ENCODE measurements at places on chromosomes 2 and 18.

GRCh38 chr2:43265001-43265400 lies 38.6 kb upstream of the ZFP36L2 start:
- DNase-seq = no peak

DNA sequence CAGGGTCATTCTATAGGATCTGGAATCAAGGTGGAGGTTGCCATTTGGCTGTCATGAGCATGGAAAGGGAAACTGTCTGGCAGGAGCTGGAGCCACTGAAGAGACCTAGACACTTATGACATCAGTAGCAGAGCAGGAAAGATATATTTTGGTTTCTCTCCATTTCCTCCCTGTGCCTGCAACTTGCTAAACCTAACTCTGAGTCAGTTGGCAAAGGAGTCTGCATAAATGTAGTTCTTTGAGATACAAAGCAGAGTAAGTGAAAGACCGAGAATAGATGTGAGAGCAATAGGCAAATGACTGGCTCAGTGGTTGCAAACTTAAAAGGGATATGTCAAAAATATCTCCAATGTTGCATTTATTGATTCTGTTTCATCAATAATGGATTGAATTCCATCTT lies 757.7 kb downstream of the KCNJ3 start:
- DNase-seq = no peak

GRCh38 chr2:132991471-132992045 lies 321.6 kb upstream of the LYPD1 start:
- no peak for DNase-seq

DNA sequence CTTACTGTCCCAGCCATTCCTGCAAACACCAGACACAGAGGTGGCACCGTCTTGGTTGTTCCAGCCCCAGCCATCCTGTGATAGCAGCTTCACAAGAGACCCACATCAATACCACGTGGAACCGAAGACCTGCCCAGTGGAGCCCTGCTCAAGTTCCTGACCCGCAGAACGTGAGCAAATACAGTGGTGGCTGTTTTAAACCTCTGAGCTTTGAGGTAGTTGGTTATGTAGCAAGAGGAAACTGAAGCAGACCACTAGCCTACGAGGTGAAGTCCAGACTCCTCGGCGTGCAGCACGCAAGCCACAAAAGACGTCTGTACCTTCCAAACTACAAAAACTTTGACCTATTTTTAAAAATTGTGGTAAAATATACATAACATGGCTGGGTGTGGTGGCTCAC lies 96.1 kb upstream of the ODC1 start:
- DNase-seq = no peak

DNA sequence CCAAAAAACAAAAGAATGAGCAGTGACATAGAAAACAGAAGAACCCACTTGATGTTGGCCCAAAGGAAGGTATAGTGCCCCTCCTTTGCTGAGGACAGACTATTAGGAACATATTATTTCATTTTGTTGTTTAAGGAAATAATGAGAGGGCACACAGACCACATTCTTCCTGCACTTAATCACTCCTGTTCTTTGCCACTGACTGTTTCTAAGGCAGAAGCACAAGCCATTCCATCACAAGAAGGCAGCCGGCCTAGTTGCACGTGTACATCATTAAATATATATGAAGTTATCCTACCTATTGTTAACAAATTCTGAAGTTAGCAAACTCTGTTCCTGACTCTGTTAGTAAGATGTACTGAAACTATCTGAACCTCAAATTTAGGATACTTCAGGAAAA lies 110.0 kb downstream of the LNPK start:
- DNase-seq = no peak

DNA sequence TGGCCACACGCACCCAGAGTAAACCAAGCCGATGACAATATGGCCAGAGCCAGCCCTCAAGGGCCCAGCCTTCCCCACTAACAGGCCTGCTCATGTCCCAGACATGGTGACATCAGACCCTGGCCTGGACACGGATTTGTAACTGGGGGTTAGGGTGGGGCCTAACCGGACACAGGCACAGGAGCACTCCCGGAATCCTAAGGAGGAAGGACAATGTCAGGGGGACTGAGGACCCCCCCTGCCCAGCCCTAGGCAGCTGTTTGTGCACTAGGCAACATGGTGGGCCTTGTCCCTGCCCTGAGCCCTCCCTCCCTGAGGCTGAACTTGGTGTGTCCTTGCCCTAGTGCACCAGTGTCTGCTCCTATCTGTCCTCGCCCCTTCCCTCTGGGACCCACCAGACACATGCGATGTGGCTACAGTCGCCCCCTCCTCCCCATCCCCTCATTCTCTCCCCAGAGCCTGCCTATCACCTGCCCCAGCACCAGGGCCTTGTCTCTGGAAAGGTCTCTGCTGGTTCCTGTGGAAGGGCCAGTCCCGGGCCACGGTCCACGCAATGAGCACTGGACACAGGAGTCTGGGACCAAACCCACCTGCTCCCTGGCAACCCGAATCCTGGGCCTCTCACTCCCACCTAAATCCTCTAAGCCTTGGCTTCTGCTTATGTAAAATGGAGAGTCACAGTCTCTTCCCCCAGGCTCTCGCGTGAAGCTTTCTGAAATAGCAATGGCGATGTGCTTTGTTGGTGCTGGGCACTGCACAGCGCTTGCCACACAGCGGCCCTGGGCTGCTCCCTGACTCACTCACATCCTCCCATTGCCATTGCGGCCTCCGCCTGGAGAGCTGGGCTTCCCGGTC lies 76.5 kb upstream of the RAB6C start:
- DNase-seq = no peak

DNA sequence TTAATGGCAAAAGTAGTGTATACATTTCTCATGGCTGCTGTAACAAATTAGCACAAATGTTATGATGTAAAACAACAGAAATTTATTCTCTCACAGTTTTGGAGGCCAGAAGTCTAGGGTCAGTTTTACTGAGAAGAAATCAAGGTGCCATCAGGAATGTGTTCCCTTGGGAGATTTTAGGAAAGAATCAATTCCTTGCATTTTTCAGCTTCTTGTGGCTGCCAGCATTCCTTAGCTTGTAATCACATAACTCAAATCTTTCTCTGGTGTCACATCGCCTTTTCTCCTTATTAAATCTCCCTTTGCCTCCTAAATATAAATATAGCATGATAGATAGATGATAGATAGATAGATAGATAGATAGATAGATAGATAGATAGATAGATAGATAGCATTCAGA lies 307.0 kb upstream of the REG3G start:
- DNase-seq = no peak

- DNase-seq = no peak
These were observed 821 bp upstream of the EML6 start for GRCh38 chr2:54722641-54723040.

GRCh38 chr2:129255610-129256313 lies 723.7 kb upstream of the RAB6C start:
- DNase-seq = no peak

DNA sequence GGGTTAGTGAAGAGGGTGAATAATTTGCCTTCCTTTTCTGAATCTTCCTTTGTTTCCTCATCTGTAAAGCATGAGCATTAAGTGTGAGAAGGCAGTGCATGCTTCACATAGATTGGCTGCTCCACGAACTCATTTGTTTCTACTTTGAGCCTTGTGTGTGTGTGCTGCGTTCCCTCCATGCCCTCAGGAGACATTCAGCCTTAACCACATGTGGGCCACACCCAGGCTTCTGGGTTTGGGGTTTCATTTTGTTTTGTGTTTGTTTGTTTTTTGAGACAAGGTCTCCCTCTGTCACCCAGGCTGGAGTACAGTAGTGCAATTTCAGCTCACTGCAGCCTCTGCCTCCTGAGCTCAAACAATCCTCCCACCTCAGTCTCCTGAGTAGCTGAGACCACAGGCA lies 843.3 kb downstream of the GALR1 start:
- DNase-seq = no peak

- DNase-seq = no peak
These were observed 289.2 kb downstream of the ZNF521 start for GRCh38 chr18:25062720-25063119.

DNA sequence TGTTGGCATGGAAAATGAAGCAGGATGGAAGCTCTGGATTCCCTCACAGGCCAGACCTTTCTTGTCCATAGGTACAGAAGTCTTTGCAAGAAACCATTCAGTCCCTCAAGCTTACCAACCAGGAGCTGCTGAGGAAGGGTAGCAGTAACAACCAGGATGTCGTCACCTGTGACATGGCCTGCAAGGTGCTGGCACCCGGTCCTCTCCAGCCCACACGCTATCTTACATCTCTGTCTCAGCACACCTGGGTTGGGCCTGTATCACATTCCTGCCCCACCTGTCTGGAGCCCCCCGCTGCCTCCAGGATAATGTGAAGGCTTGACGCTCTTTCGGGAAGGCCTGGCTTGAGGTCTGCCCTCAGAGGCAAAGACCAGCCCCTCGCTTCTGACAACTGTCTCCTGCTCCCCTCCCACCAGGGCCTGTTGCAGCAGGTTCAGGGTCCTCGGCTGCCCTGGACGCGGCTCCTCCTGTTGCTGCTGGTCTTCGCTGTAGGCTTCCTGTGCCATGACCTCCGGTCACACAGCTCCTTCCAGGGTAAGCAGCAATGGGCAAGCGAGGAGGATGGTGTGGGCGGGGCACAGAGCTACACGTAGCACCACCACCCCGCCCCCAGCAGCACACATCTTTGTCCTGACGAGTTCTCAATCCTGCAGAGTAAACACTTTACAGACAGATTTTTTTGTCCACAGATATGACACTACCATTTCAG lies 6.0 kb downstream of the TMEM214 start:
- DNase-seq = no peak

DNA sequence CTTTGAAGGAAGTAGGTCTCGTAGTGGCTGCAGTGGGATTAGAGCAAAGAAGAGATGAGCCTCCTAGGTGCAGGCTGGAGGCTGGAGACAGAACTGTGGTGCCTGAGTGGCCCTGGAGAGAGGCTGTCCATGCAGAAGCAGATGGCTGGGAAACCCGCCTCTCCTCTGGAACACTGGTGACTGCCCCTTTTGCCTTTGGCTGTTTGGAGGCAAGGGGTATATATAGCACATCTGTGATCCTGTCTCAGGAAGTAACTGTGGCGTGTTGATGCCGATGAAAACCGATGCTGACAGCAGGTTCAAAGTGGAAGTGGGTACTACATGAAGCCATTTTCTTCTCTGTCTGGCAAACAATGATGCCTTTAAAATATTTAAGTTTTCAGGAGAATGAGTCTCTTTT lies 43.5 kb downstream of the SLC9A2 start:
- no peak for DNase-seq

DNA sequence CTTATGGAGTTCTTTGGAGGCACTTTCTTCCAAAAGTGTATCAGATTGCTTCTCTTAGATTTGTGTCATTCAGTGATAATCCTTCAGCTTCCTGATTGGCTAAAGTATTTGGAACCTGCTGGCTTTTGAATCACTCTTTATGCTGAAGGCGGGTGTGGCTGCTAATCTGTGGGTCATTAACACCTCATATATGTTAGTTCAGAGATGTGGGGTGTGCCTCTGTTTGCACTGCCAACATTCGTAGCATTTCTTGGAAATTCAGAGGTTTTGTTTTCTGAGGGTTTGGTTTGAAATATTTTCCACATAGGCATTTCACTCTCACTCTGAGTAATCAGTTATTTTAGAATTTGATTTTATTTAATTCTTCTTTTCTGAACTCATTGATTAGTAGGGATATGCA lies 1604.4 kb upstream of the ACVR2A start:
- DNase-seq = no peak

- no peak for DNase-seq
These were observed 31.3 kb upstream of the CNTNAP5 start for GRCh38 chr2:123993728-123994323.

- DNase-seq = no peak
These were observed 156.4 kb upstream of the SH3BP4 start for GRCh38 chr2:234795272-234795920.

- no peak for DNase-seq
These were observed 6.2 kb upstream of the ARMC9 start for GRCh38 chr2:231191896-231192872.

- no peak for DNase-seq
These were observed 55.4 kb upstream of the CCBE1 start for GRCh38 chr18:59752666-59753065.

DNA sequence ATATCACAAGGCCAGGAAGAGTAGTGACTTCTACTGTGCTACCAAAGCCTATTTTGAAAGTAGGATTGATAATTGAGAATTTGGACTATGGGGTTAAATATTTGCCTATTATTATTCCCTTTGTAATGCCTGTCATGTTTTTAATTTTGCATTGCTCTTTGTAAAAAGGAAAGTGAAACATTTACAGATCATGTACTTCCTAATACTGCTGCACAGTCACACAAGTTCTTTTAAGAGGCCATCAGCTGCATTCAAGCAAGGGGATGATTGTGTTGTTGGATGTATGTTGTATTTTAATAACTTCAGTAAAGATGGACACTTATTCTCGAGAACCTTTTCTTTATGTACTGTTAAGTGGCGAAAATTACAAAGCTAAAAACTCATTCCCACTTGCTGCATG lies 70.1 kb downstream of the PLEKHA3 start:
- DNase-seq = no peak

DNA sequence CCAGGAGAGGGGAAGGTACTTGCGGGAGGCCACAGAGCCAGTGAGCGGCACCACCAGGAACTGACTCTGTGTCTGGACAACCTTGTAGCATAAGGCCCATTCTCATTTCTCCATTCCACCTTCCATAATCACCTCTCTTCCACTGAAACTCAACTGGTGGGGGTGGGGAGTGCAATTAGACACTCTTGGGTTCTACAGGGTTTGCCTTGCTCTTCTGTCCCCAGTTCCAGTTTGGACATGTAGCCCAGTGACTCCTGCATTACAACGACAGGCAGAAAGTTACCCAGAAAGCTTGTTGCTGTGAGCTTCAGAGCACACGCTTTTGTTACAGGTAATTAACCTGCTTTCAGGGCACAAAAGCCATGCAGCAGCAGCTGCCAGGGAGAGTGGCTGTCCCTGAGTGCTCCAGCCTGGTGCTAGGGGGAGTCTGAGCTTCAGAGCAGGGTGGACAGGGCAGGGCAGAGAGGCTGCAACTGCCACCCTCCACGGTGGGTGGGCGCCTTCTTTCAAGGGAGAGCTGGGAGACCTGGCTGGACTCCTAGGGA lies 65.2 kb downstream of the COPS8 start:
- no peak for DNase-seq

DNA sequence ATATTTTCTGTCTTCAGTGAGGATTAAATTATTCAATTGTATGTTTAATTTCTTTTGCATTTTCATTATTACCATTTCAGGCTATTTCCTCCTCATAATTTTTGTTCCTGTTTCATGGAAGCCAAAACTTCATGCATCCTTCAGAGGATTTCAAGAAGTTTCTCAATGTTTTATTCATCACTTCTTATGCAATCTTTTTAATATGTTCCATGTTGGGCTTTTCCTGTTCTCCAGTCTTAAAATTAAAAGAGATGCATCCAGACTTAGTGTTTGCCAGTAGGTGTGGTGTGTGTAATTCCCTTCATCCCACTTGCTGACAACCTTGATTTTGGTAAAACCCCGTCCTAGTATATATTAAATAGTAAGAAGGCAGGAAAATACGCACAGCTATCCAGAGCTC lies 190.0 kb downstream of the EN1 start:
- no peak for DNase-seq

DNA sequence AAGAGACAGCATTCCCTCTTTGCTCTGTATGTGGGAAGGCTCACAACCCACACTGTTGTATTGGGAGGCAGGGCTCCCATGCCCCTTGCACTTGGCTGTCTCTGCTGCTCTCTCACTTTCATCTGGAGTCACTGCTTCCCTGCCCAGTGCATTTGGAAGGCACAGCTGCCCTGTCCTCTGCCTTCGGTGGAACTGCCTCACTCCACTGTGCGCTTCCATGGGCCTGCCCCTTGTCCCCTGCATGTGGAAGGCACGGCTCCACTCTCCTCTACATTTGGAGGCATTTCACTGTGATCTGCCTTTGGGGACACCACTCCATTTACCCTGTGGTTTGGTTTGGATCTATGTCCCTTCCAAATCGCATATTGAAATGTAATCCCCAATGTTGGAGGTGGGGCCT lies 9.1 kb upstream of the PROM2 start:
- DNase-seq = no peak

Data from activated T-helper 9 cell treated with anti-CD3 and anti-CD28 coated beads, Interleukin-2, amount 50 U/mL, for 16 hours (primary cell).